ENCODE measurements at places on chromosomes 2 and 18.

- DNase-seq, result no peak
Measured at GRCh38 chr2:226411727-226412360, 387.8 kb downstream of the IRS1 start.

- DNase-seq, result no peak
Measured at GRCh38 chr2:193496786-193497185, 1302.1 kb upstream of the TMEFF2 start.

DNA sequence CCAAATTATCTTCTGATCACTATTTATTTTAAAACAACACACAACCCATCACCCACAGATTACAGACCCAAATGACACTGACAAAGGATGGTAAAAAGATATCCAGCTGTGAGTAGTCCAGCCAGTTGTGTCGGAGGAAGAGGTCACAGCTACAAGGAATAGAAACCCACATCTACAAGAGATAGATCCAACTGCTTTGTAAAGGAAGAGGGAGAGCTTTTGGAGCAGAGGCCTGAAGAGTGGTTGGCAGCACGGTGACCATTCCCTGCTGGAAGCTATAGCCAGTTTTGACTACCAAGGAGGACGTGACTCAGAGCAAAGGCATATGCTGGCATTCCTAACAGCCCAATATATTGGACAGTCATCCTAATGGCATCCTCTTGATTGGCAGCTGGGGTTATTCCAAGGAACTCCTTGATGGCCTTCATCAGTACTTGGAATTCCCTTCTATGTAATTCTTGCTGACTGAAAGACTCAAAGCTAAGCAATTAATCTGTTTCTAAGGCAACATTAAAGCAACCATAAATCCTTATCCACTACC is 17.1 kb downstream of the SLC8A1 start:
- no peak for DNase-seq

GRCh38 chr2:156323754-156324153 is 8.8 kb downstream of the NR4A2 start:
- DNase-seq, result no peak

DNA sequence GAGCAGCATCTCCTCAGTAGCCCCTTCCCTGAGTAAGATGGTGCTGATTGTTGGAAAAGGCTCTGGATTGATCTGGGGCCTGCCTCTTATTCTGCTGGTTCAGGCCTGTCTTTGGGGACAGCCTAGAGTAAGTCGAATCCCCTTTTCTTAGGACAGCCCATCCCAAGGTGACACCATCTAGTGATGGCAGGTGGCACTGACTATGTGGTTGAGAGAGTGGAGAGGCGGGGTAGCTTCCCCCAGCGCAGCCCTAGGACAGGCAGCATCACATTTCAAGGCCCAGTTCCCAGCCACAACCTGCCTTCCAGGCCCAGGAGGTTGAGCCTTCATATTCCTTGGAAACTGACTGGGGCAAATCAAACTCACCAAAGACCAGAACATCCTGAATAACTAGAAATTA is 69.1 kb upstream of the B3GNT7 start:
- no peak for DNase-seq

DNA sequence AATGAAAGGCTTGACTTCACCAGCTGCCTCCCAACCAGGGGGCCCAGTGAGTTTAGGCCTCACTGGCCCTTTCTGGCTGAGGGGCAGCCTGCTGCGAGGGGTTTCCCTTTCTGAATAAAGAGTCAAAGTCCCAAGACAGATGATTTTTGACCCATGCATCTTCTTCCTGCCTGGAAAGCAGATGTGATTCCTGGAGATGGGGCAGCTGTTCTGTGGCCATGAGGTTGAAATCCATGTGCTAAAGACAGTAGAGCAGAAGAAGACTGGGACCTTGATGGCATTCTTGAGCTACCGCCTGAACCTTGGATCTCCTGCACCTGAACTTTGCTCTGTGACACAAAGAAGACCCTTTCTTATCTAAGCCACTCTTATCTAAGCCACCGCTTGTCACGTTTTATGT is 19.8 kb downstream of the HPCAL1 start:
- DNase-seq, result no peak

DNA sequence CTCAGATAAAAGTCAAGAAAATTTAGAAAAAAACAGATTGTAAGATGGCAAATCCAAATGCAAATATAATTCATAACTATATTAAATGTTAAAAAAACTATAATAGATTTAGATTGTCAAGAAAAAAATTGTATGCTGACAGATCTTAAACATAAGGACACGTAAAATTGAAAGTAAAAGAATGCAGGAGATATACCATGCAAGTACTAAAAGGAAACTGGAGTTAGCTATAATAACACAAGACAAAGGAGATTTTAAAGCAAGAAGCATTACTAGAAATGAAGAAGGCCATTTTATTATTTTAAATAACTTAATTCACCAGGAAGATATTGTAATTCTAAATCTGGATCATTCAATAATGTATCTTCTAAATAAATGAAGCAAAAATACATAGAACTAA is 48.3 kb downstream of the TTC21B start:
- DNase-seq, result no peak

DNA sequence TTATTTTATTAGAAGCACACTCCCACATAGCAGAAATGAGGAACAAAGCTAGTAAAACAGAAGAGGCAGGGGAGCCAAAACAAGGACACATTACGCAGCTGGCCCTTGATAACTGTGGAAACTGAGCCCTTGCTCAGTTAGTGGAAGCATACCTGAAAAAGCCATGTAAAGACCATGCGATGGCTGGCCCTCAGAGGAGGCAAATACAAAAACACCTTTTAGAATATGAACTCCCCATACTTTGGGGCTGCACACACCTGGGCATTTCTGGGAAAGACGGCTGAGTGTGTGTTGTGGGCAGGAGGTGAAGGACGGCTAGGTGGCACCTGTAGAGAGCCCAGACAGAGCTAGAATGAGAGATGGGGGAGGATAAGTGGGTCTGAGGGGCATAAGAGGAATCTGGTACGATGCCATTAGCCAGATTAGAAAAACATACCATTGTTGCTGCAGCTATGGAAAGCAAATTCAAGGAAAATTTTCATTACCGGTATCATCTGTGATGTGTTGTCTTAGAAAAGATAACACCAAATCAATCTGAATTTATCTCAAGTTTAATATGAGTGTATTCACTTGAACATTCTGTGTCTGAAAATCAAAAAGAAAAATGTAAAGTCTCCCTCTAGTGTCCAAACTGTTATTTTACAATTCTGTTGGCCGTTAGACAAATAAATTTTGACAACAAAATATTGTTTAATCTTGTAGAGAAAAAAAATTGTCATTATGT is 45.2 kb upstream of the SULT1C3 start:
- no peak for DNase-seq

- no peak for DNase-seq
Measured at GRCh38 chr2:190069936-190070696, 7.6 kb upstream of the MSTN start.

GRCh38 chr18:23716516-23716915 is 27.3 kb downstream of the LAMA3 start:
- no peak for DNase-seq

GRCh38 chr2:195408196-195408595 is 248.8 kb upstream of the SLC39A10 start:
- DNase-seq, result no peak

DNA sequence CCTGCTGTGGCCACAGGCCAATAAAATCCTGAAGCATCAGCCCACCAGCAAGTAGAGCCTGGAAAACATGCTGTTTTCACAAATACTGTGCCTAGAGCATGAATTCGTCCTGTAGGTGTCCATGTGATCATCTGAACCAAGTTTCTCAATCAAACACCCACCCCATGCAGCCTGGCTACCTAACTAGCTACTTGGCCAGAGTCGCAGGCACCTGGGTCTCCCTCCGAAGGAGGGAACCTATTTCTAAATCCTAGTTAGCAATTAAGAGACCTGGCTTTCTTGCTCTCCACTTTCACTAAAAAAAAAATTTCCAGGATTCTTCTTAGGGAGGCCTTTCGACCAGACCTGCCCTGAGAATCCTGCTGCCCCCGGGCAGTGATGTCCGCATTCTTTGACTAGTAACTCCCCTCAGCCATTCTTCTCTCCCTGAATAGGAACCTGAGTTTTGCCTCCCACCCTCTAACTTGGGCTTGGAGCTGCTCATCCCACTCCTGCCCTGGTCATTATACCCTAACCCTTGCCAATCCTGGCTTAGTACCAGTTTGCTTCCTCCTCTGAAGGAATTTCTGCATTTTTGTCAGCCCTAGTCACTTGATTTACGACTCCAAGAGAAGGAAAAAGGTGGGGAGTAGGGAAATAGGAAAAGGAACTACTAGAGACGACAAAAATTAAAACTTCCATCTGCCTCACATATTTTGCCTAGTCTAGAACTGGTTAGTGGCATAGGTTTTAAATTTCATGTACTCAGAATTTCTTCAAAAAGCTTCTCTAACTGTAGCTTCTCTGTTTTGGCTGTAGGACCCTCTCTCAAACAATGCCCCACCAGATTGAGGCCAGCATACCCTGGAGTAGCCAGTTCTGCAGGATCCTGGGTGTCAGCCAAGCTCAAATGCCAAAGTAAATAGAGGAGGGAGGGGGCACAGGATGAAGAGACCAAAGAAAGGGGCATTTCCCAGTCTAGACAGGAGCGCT is 25.4 kb upstream of the TANK start:
- DNase-seq, result no peak

DNA sequence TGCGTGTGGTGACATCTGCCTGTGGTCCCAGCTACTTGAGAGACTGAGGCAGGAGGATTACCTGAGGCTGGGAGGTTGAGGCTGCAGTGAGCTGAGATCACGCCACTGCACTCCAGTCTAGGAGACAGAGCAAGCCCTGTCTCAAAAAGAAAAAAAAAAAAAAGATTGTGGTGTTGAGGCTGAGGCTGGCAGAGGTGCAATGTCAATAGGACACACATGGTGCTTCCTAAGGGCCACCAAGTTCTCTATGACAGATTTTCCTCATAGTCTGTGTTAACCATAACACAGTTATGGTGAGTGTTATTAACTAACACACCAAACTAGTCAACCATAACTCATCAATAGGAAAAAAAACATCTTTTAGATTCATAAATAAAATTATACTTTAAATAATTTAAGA is 494.4 kb downstream of the TMX3 start:
- DNase-seq, result no peak

DNA sequence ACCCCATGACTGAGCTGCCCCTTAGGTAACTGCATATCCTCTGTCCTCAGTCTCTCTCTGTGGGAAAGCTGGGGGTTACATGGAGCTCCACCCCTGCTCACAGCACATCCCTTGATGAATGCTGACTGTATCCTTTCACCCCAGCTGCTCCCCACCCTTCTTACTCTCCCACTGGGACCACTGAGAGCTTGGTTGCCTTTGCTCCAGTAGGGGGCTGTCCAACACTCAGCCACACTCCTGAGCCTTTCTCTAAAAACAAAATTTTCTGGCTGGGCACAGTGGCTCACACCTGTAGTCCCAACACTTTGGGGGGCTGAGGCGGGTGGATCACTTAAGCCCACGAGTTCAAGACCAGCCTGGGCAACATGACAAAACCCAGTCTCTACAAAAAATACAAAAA is 89.2 kb upstream of the MSH2 start:
- DNase-seq, result no peak

GRCh38 chr2:38116762-38117161 is 40.8 kb upstream of the CYP1B1 start:
- no peak for DNase-seq

DNA sequence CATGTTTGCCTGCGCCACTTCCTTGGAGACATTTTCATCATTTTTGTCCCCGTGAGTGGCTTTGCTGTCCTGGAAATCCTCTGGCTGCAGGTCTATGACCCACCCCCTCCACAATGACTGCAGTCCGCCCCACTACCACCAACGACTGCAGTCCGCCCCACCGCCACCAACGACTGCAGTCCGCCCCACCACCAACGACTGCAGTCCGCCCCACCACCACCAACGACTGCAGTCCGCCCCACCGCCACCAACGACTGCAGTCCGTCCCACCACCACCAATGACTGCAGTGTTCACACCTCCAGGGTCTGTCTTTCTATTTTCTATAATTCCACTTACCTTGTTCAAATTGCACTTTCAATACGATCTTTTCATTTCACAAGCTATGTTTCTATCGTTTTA is 820.7 kb upstream of the SALL3 start:
- no peak for DNase-seq

DNA sequence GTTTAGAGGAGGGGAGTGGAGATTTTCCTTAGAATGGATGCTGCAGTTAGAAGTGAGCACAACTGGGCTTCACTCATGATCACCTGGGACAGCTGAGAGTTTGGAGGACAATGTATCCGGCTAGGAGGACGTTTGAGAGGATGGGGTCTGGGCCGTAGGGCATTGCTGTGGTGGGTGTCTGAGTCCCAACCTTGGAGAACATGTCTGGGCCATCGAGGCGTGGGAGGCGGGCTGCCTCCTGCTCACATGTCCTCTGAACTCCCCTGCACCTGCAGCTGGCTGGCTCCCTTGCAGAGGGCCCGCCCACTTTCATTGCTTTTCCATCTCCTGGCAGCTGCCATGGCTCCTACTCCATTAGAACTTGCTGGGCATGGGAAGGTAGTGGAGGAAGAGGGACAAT is 203.0 kb upstream of the PXDN start:
- no peak for DNase-seq

DNA sequence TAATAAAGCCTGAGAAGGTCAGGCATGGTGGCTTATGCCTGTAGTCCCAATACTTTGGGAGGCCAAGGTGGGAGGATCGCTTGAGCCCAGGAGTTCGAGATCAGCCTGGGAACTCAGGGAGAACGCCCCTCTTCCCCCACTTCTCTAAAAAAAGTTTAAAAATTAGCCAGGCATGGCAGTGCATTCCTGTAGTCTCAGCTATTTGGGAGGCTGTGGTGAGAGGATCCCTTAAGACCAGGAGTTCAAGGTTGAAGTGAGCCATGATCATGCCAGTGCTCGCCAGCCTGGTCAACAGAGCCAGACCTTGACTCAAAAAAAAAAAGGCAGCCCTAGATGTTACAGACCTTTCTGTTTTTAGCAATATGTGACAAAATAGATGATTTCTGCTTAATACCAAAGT is 83.4 kb downstream of the AP1S3 start:
- no peak for DNase-seq

DNA sequence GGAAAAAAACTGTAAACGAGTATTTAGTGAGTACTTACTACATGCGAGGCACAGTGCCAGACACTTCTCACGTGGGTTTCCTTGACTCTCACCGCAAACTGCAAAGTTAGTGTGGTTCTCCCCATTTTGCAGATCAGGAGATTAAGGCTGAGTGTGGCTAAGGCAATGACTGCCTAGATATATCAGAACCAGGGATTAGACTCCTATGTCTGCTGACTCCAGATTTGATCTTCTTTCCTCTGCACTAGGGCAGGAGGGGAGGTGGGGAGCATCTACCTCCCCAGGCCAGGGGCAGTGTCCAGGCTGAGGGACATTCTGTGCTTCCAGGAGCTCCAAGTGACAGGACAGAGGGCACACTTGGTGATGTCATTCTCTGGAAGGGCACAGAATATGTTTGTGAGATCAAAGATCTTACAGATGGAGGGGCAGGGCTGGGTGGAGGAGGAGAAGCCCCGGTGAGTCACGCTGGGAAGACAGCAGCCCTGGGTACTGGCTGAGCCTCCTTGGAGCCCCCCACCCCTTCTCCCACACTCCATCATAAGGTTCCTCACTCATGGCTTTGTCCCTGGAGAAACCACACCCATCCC is 92.4 kb downstream of the RHOB start:
- DNase-seq, result no peak
